PC-9 (cell line): ENCODE measurements at places on chromosomes 4 and X.

DNA sequence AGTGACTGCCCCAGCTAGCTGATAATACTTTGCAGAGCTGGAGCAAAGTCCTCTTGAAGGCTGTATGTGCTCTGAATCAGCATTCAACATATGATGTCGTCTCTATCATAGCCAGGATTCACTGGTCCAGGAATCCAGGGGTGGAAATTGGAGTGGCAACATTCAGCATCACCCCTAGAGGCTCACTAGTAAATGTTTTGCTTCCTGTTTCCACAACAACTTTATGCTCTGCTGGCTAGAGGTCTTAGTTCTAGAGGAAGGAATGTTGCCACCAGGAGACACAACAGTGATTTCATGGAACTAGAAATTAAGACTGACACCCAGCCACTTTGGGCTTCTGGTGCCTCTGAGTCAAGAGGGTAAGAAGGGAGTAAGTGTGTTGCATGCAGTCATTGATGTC, 11.3 kb downstream of the MAGEA1 start:
- H3K27me3 ChIP-seq, result peaks cover 72% of the 10 kb centered on the region
- no peaks in the 10 kb centered on the region for H3K4me1 ChIP-seq
- DNase-seq, result no peak
- no peak overlapping the region for H3K4me3 ChIP-seq

DNA sequence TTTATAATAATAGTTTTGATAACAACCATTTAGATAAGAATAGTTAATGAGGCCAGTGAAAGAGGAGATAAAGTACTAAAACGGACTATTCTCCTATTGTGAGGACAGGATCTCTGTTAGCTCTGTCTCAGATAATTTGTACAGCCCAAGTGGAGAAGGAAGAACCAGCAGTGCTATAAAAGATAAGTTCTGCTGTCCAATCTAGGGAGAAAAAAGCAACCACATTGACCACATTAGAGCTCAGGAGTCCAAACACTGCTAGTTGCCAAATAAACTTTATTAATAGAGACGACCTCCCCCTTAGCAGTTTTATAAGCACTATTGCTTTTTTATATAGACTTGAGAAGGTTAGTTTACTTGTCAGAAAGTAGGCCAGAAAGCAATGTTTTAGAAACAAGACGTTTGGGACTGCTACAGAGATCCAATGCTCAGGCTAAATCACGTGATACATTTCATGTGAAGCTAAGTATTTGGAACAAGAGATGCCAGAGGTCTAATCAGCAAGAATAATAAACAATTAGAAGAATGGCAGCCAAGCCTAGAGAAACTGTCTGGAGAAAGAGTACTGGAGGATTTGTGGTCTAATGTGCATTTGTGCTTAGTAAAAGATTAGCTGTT, 15.9 kb downstream of the IL15 start:
- DNase-seq, result no peak
- H3K27ac ChIP-seq, result no peak overlapping the region
- H3K4me3 ChIP-seq, result no peak overlapping the region
- no peaks in the 10 kb centered on the region for H3K36me3 ChIP-seq
- H3K27me3 ChIP-seq, result no peaks in the 10 kb centered on the region

DNA sequence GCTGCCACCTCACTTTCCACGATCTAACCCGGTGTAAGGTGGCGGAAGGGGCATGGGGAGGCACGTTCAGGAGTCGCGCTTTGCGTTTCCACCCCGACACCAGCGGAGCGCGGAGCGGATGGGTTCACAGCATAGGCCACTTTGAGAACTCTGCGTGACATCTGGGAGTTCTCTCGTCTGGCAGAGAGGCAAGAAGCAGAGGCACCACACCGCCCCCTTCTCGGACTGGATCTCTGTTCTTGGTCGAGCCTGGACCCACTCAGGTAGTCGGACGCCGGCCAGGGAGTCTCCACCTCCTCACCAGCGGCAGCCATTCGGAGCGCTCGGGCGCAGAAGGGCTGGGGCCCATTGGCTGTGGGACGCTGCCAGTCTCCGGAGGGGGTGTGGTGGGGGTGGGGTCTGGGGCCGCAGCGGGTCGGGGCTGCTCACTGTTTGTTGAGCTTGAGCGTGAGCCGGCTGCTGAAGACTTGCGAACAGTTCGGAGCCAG, at the start of gene DACH2:
DACH2 (plus strand) TSS at position 428 of the 488 bp plus-strand sequence.
- H3K27me3 ChIP-seq, result peaks cover 8% of the 10 kb centered on the region; the same call in 1 of the 2 replicates
- no peak for DNase-seq
- no peak within 1 kb of the TSS for H3K27ac ChIP-seq
- H3K4me1 ChIP-seq, result no peaks in the 10 kb centered on the region
- no peaks in the 10 kb centered on the region for H3K36me3 ChIP-seq

GRCh38 chrX:148600581-148600980, 100.2 kb downstream of the AFF2 start:
- H3K4me1 ChIP-seq, result no peaks in the 10 kb centered on the region
- H3K27me3 ChIP-seq, result no peaks in the 10 kb centered on the region
- H3K27ac ChIP-seq, result no peak overlapping the region
- DNase-seq, result no peak
- no peak overlapping the region for H3K4me3 ChIP-seq
- no peaks in the 10 kb centered on the region for H3K36me3 ChIP-seq

DNA sequence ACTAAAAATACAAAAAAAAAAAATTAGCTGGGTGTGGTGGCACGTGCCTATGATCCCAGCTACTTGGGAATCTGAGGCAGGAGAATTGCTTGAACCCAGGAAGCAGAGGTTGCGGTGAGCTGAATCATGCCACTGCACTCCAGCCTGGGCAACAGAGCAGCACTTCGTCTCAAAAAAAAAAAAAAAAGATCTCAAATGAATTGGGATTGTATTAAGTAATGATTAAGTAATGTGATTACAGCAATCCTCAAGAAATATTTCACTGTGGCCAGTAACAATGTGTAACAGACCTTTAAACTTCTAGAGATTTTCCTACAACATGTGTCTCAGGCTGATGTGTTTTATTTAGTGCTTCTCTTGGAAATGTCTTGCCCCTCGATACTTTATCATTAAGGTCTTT, 46.8 kb downstream of the PKD2 start:
- H3K27me3 ChIP-seq, result no peaks in the 10 kb centered on the region
- no peak overlapping the region for H3K4me3 ChIP-seq
- no peak for DNase-seq
- no peak overlapping the region for H3K27ac ChIP-seq
- no peaks in the 10 kb centered on the region for H3K36me3 ChIP-seq

DNA sequence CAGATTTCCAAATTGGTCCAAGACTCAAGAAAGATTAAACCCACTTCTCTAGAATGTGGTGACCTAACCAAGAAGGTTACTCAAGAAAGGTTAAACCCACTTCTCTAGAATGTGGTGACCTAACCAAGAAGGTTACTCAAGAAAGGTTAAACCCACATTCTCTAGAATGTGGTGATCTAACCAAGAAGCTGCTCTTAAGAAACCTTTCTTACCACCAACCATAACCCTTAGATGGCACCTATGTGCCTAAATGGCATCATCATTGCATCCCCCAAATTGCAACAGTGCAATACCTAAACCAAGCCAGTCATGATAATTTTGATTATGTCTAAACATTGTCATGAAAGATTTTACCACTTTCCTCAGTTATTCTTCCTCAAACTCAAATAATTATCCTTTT, 49.2 kb downstream of the IDS start:
- H3K36me3 ChIP-seq, result no peaks in the 10 kb centered on the region
- DNase-seq, result no peak
- no peak overlapping the region for H3K27ac ChIP-seq
- peaks cover 6% of the 10 kb centered on the region; the same call in 1 of the 2 replicates for H3K4me1 ChIP-seq
- H3K27me3 ChIP-seq, result peaks cover 11% of the 10 kb centered on the region

DNA sequence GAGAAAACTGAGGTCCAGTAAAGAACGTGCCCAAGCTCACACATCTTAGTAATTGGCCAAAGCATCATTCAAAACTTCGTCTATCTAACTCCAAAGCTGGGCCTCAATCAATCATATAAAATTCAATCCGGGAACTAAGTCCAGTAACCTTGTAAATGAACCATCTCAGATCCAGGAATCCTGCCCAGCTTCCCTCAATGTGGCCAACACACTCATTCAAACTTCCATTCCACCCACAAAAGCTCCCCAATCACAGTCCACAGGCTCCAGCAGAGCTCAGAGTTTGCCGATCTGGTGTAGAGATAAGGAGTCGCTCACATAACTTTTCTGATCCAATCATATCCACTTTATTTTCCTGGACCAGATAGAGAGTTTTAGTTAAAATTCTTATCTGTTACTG, 144.8 kb downstream of the SPATA18 start:
- DNase-seq, result no peak
- no peak overlapping the region for H3K4me3 ChIP-seq
- no peak overlapping the region for H3K27ac ChIP-seq
- no peaks in the 10 kb centered on the region for H3K36me3 ChIP-seq

- no peak overlapping the region for H3K27ac ChIP-seq
- no peaks in the 10 kb centered on the region for H3K36me3 ChIP-seq
- no peak overlapping the region for H3K4me3 ChIP-seq
- H3K4me1 ChIP-seq, result no peaks in the 10 kb centered on the region
- H3K27me3 ChIP-seq, result no peaks in the 10 kb centered on the region
Measured at GRCh38 chr4:165398570-165398969, 19.8 kb downstream of the CPE start.

GRCh38 chr4:56703378-56703777, 22.3 kb upstream of the HOPX start:
- H3K4me1 ChIP-seq, result no peaks in the 10 kb centered on the region
- no peaks in the 10 kb centered on the region for H3K36me3 ChIP-seq
- H3K27ac ChIP-seq, result no peak overlapping the region
